ENCODE measurements at places on chromosomes 12 and 14. TPM values are rescaled to one million over a fixed set of nuclear protein-coding genes. Genes with fewer than 3 reads are reported as not detected.

GRCh38 chr12:43336962-43337555 is 214.9 kb downstream of the ADAMTS20 start:
- no peak for DNase-seq

The SLC5A8 gene
- total RNA-seq = not detected

The KRT6B gene
- total RNA-seq = not detected

DNA sequence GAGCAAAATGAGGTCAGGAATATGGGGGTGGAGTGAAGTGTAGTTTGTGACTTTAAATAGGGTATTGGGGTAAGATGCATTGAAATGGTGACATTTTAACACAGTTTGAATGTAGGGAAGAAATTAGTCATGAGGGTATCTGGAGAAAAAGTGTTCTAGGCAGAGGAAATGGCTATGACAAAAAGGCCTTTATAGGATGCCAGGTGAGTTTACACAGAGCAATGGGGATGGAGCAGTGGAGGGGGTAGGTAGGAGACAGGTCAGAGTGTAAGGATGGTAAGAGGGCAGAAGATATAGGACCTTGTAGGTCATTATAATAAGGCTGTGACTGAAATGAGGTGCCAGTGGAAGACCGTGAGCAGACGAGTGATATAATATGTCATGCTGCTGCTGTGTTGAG is 30.4 kb downstream of the HEATR5A start:
- DNase-seq = no peak

DNA sequence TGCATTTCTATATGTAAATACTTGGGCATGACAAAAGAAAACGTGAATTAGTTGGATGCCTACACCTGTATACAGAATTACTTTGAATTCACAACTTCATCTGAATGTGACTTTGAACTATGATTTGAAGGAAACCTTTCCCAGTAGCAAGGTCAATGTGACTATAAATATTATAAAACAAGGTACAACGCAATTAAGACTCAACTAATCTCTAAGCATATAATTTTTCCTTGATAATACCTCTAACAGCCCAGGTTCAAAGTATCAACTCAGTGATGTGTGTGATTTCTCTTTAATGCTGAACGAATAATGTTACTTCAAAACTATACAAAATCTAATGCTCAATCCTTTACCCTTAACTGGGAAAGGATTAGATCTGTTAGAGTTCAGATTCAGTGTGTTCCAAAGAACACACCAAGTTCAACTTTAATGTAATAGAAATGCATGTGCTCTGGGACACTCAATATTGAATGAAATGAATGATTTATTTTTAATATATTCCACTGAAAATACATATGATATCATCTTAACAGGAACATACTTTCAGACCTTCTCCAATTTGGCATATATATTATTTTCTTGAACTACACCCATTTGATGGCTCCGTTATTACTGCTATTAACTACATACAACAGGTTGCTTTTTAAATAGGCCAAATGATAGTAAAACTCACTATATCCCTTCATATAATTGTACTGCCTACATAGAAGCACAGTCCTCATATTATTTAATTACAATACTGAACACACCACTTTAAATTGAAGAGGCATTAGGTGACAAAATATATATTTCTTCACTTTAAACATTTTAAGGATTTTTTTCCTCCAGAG is 40.1 kb upstream of the MTERF2 start:
- no peak for DNase-seq

DNA sequence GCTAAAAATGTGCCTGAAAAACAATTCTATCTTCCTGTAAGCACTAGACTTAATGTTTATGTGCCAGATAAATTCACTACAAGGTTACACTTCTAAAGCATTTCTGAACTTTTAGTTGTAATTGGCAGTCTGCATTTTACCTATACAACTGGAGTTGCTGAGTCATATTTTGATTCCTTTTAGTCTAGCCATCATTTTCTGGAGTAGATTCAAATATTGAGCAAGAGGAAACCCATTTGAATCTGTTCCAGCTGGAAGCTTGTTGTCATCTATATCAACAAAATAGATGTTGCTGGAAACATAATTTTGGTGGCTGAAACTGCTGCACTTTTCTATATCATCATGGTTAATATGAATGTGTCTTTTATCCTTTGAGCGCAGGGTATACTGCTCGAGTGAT is 122.2 kb upstream of the CCDC175 start:
- no peak for DNase-seq

- no peak for DNase-seq
Observed at GRCh38 chr14:100810861-100811461, 15.0 kb upstream of the MEG3 start.

- no peak for DNase-seq
Observed at GRCh38 chr12:2268471-2269286, 215.9 kb downstream of the CACNA1C start.

GRCh38 chr12:42935756-42936155 is 346.2 kb upstream of the PRICKLE1 start:
- no peak for DNase-seq

- DNase-seq = no peak
Observed at GRCh38 chr12:11715621-11716020, 66.1 kb downstream of the ETV6 start.

- no peak for DNase-seq
Observed at GRCh38 chr12:69873429-69873828, 48.4 kb downstream of the MYRFL start.

The MANSC4 gene
- not detected for total RNA-seq

GRCh38 chr14:64807551-64807950 is 72.2 kb downstream of the SPTB start:
- DNase-seq = no peak

The FOXN4 gene
- total RNA-seq = not detected

DNA sequence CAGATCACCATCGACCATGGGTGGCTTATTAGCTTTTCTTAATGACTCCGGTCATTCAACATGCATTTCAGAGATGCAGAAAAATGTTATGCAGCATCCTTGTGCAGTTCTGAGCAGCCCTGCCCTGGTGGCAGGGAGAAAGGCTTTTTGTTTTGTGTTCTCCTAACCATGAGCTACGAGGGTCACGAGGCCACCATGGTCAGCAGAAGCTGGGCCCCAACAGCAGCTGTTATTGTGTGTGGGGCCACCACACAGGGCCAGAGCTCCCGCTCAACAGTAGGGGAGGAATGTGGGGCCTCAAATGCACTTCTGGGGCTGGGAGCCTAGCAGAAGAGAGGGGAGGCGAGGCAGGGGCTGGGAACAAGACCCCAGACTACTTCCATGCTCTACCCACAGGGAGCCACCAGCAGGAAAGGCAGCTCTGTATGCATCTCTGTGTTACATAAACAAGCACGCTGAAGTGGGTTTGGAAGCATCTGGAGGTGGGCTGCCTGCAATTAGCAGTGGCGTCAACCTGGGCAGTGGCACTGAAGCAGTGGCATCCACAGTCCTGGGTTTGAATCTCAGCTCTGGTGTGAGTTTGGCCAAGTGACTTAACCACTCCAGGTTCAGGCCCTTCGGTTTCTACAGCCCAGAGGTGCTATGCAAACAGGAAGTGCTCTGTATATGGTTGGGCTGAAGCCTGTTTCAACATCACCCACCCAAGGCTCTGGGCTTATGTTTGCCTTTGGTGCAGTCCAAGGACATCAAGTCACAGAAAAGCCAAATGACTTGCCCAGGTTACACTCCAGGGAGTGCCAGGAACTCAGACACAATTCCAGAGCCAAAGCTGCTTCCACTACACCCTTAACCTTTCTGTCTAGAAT is 16.3 kb downstream of the GLTP start:
- no peak for DNase-seq

- DNase-seq = no peak
Observed at GRCh38 chr14:22521449-22522239, 67.4 kb downstream of the DAD1 start.

The AKAP5 gene
- total RNA-seq = 0.40 TPM

GRCh38 chr12:70110085-70110484 is 133.1 kb upstream of the CNOT2 start:
- DNase-seq = no peak

DNA sequence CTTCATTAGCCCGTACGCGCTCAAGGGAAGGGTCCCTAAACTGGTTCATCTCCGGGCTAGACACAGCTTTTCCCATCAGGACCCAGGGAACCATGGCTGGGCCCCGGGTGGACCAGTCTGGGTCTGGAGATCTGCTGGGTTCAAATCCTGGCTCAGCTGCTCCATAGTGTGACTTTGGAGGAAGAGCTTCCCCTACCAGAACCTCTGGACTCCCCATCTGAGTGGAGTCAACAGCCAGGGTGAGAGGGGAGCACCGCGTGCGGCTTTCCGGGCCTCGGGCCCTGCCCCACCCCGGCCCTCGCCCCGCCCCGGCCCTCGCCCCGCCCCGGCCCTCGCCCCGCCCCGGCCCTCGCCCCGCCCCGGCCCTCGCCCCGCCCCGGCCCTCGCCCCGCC is 41.2 kb downstream of the BEGAIN start:
- DNase-seq = peak; percentile 89

- DNase-seq = no peak
Observed at GRCh38 chr12:47312808-47313426, 233.2 kb upstream of the AMIGO2 start.

DNA sequence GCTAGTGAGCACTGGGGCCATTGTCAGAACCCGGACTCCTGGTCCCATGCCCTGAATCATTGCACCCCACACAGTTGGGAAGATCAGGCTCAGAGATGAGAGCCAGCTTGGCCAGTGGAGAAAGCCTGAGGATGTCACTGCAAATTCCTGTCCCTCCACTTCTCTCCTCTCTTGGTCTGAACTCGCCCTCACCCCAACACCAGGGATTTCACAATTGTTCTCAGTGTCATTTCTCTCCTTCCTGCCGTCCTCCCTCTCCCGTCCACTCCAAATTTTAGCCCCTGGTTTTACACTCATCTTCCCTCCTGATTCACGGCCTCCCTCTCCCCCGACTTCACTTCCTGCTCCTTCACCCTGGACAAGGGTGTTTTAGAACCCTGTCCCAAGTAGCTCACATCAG is 11.1 kb downstream of the KRT75 start:
- no peak for DNase-seq

The SPTB gene
- total RNA-seq = 40.1 TPM

The KRT78 gene
- total RNA-seq = not detected

GRCh38 chr12:105928436-105928835 is 210.3 kb downstream of the NUAK1 start:
- no peak for DNase-seq

The DTX1 gene
- total RNA-seq = not detected

GRCh38 chr12:41528874-41529273 is 340.8 kb downstream of the PDZRN4 start:
- no peak for DNase-seq

DNA sequence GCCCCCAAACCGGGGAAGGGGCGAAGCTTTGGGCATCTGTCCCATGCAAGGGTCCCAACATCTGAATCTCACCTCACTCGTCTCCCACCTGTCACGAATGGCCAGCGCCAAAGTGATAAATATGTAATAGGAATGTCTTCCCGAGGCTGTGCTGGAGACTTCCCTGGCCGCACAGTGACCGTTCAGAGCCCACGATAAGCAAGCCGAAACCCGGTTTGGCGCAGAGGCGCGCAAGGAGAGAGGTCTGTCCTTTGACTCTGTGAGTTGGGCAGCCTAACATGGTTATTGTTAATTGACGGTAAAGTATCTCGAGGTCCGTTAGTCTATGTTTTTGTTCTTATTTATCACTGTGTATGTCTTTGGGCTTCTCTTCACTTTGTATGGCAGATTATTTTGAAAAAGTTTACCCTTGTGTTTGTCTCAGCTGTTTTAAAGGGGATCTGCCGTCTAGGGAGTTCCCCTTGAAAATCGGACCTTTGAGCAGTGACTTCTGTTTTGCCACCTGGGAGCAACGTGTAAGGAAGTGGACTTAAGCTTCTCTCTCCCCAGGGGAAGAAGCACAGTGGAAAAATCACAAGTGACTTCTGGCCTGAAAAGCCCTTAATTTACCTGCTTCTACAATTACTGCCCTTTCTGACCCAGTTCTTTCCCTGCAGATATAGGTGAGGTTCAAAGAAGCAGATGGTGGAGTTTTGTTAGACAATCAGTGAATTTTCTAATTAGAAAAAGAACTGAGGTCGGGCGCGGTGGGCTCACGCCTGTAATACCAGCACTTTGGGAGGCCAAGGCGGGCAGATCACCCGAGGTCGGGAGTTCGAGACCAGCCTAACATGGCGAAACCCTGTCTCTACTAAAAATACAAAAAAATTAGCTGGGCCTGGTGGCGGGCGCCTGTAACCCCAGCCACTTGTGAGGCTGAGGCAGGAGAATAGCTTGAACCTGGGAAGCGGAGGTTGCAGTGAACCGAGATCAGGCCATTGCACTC is 1.1 kb upstream of the TM9SF1 start:
- no peak for DNase-seq

GRCh38 chr14:89265234-89265633 is 151.8 kb downstream of the FOXN3 start:
- no peak for DNase-seq

GRCh38 chr12:87155621-87156020 is 873.6 kb downstream of the C12orf50 start:
- no peak for DNase-seq

The GYS2 gene
- total RNA-seq = not detected

- DNase-seq = no peak
Observed at GRCh38 chr12:115571446-115571845, 706.0 kb downstream of the MED13L start.

GRCh38 chr12:17949558-17950141 is 140.3 kb downstream of the RERGL start:
- DNase-seq = no peak

DNA sequence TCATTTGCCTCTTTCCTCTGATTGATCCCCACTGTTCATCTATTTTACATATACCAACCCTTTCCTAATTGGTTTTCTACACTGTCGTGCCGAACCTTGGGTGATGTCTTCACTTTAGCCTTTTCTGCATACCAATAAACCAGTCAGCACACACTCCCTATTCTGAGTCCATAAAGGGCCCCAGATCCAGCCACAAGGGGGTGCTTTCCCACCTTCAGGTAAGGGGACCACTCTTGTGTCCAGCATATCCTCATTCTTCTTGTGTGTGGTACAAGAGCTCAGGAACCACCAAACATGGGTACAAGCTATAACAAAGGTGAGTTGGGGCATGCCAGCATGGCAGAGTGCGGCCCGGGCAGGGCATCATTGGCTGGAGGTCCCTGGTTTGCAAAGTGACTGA is 859.8 kb downstream of the FSCB start:
- DNase-seq = no peak

- no peak for DNase-seq
Observed at GRCh38 chr12:75208856-75209811, 505 bp downstream of the KCNC2 start.

The PTGER2 gene
- not detected for total RNA-seq

GRCh38 chr14:53062856-53063255 is 90.3 kb downstream of the DDHD1 start:
- no peak for DNase-seq

DNA sequence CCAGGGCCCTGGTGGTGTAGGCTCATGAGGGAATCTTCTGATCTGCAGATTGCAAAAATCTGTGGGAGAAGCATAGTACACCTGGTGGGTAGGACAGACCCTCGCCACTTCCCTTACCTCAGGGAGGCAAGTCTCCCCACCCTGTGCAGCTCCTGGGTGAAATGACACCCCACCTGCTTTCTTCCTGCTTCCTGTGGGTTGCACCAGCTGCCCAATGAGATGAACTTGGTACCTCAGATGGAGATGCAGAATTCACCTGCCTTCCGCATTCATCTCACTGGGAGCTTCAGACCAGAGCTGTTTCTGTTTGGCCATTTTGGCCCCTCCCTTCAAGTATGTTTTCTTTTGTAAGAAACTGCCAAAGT is 4.7 kb downstream of the CLEC2D start:
- no peak for DNase-seq

The ESR2 gene
- total RNA-seq = 3.6 TPM

All from K562 (cell line).